ENCODE measurements at places on chromosomes 2 and 18.

- DNase-seq: no peak
Measured at GRCh38 chr2:25306777-25307368, 34.9 kb downstream of the DNMT3A start.

DNA sequence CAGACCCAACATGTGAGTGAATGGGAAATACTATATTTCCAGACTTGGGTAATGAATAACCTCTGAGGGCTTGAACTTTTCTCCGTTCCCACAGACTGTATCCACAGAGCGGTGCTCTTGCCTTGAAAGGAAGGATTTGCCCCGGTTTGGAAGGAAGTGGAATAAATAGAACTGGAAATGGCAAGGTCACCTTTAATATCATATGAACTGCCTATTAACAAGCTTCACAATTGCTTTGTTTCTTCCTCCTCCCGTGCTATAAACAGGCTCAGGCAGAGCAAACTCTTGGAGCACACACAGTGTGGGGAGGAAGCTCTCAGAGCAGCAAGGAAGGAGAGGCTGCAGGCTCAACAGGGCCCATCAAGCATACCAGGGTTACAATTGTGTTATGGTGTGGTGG lies 28.5 kb upstream of the DARS1 start:
- DNase-seq: no peak

DNA sequence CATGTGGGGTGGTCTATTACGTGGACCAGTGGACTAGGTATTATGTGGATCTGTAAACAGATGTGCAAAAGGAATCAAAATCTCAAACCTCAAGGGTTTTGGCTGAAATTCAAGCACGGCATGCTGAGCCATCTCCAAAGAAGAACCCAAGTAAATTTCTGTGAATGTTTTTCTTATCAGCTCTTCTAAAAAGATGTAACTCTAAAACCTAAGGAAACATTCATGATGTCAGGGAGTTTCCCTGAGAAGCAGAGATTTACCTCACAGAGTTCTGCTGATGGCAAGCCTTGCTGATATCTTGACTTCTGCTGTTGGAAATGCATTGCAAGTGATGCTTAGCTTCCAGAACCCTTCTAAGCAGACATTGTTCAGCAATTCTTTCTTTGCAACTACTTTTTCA lies 21.6 kb downstream of the DSG4 start:
- DNase-seq: no peak

- no peak for DNase-seq
Measured at GRCh38 chr2:219490600-219491130, 8.0 kb upstream of the GMPPA start.

DNA sequence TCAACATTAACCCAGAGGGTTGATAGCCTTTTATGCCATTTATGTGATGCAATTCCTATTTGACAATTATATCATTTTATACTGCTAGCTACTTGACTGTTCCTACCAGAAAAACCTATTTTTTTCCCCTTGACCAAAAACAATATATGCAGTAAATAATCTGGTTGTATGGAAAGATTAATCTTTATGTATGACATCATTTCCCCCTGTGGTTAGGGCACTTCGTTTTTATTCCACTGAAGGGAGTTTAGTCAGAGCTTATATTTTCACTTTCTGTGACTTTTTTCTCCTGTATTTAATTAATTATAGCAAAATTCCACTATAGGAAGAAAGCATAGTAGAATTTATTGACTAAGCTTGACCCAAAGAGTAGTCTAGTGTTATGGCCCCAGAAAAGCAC lies 107.6 kb downstream of the HAUS1 start:
- DNase-seq: no peak

DNA sequence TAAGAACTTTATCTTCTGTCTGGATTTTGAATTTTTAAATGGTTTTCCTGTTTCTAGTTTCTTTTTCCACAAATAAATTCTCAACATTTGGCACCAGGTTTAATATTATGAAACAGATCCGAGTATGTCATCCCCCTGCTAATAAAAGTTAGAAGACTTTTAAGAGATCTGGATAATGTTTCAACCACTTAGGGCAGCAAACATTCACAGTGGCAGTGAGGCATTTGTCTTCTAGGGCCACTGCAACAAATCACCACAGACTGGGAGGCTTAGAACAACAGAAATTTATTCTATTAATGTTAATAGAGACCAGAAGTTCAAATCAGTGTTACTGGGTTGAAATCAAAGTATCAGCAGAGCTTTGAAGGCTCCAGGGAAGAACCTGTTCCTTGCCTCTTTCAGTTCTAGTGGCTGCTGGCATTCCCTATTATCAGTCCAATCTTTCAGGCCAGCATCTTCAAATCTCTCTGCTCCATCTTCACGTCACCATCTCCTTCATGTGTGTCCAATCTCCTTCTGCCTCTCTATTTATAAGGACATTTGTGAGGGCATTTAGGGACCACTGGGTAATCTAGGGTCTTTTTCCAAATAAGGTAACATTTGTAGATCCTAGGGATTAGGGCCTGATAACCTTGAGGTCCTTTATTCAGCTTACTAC lies 23.4 kb downstream of the ACSL3 start:
- no peak for DNase-seq
